Stimulated activated CD4-positive, alpha-beta T cell treated with anti-CD3 and anti-CD28 coated beads, Interleukin-15, amount 100 ng/mL, for 48 hours (primary cell): ENCODE measurements at places on chromosomes 11 and 22.

DNA sequence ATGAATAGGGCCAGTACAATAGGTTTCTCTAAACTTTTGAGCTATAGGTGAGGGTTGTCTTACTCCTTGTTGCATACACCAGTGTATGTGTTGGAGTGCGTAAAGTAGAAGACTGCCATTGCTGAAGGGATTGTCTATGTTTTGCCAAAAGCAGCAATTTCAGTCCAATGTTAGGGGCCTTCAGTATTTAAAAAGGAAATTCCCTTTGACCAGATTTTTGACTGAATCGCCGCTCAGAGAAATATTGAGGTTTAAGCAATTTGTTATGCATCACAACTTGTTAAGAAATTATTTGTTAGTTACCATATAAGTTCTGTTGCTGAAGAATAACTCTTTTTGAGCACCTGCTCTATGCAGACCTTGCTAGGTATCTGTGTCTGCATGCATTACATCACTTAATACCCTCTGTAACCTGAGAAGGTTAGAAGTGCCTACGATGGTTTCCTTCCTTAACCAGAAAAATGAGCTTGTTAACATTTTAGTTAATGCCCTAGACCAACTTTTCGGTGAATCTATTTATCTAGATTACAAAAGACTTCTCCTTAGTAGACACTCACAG is 33.9 kb downstream of the MMP20 start:
- DNase-seq = no peak

DNA sequence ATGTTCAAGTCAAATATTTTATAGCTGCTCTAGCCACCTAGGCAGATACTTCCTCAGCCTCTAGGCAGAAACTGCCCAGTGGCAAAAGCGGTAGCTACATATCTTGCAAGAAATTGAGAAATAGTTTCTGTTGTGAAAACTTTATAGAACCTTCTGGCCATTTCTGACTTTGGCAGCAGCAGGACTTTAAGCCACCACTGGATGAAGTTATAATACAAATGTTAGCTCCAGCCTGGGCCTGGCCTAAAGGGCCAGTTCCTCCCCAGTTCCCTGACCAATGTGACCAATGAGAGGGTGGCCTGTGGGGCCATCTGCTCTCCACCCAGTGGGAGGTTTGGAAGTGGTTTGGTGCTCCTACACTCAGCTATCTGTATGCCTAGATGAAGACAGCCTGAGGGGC is 254.0 kb upstream of the NARS2 start:
- no peak for DNase-seq

DNA sequence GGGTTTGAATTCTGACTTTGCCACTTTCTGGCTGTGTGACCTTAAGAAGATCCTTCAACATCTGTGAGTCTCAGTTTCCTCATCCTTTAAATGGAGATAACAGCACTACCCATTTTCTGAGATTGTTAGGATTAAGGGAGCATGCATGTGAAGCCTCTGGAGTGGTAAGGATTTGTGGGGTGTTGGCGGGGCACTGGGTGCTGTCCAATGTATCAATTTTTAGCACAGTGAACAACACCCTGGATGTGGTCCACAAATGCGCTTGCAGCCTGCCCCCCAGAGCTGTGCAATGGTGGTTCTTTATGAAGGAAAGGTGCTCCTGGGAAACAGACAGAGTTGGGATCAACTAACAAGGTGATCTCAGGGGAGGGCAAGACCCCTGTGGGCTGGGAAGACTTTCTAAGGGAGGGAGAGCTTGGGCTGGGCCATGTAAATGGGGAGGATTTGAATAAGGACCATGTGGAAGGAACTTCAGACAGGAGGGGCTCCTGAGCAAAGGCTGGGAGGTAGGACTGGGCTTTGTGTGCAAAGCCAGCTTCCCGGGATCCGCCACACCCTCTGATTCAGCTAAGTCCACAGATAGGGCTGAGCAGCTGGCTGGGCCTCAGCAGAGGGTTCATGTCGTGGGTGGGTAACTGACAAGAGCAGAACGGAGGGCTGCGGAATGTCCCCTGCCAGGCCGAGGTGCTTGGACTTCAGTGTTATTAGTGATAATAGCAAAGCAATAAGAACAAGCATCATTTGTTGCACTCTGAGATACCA is 22.7 kb upstream of the RASD2 start:
- DNase-seq = no peak

GRCh38 chr11:65891219-65892136 is 1.0 kb downstream of the CCDC85B start:
- no peak for DNase-seq

DNA sequence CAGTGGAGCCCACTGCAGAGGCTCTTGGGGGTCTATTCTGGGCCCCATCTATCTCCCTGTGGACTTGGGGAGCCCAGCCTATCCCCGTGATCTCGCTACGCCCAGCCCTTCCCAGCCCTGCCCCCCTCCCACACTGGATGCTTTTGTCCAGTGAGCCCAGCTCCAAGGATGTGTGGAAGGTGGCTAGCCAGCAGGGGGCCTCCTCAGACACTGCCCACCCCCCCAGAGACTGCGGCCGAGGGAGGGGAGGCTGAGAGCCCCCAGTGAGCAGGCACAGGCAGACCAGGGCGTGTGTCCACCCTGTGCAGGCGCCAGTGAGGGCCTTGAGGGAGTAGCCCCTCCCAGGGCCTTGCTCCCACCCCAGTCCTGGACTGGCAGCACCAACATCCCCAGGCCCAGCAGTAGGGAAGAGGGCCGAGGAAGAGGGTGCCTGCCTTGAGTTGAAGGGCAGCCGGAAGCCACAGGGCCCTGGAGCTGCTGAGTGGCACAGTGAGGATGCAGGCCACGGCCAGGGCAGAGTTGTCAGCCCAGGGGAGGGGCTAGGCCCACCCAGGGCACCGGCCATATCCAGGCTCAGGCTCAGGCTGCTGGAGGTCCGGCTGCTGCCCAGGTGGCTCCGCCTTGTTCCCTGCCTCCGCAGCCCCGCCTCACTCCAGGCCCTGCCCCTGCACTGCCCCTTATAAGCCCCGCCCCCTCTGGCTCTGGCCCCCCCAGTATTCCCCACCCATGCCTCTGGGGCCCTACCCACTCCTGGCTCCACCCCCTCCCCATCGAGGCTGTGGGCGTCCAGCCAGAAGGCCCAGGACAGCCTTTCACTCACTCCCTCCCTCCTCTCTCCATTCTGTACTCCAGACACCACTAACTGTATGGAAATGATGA is 28.0 kb downstream of the MOB2 start:
- no peak for DNase-seq

DNA sequence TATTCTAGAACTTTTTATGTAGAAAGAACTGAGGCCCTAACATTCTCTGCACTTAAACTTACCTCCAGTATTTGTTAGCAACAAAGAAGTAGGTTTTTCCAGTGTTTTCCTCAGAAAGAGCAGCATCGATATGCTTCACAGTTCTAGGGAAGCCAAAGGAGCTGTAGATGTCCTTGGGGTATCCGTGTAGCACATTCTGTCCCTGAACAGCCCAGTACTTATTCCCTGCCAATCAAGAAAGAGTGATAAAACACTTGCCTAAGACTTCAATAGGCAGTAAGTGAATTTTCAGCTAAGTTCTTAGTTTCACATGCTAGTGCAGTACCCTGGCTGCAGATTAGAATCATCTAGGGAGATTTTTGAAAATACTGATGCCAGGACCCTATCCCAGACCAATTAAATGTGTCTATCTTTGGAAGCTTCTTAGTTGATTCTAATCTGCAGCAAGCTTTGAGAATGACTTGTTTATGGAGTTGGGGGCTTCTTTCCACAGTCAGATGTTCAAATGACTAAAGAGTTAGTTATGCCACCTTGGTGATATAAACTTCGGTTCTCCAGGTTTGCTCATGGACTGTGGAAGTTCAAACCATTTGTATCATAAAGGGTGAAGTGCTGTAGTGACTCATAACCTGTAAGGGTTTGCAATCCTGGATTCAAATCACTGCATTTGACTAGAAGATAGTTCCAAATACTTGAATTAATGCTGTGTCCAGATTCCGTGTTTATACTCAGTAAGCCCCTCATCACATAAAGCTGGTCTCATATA is 6.5 kb downstream of the MMP1 start:
- DNase-seq = no peak

GRCh38 chr11:3622521-3622920 is 19.3 kb downstream of the ART5 start:
- DNase-seq = no peak
